NCI-H1417 treated with DMSO at 0.1 percent for 48 hours (cell line): ENCODE measurements at places on chromosomes 2 and 18.
A peak's percentile ranks its signal among the peaks of the same experiment; 100 is the strongest.

GRCh38 chr2:149653831-149654445 lies 66.4 kb upstream of the MMADHC start:
- DNase-seq = no peak

- no peak for DNase-seq
Observed at GRCh38 chr18:76564117-76564516, 69.1 kb upstream of the ZNF516 start.

- no peak for DNase-seq
Observed at GRCh38 chr2:133166031-133166430, 402.2 kb downstream of the NCKAP5 start.

- DNase-seq = peak; percentile 33
Observed at GRCh38 chr18:23812546-23813440, 123.5 kb downstream of the LAMA3 start.
